Foreskin melanocyte (primary cell): ENCODE measurements at places on chromosomes 2 and 18.
A peak's percentile ranks its signal among the peaks of the same experiment; 100 is the strongest.

DNA sequence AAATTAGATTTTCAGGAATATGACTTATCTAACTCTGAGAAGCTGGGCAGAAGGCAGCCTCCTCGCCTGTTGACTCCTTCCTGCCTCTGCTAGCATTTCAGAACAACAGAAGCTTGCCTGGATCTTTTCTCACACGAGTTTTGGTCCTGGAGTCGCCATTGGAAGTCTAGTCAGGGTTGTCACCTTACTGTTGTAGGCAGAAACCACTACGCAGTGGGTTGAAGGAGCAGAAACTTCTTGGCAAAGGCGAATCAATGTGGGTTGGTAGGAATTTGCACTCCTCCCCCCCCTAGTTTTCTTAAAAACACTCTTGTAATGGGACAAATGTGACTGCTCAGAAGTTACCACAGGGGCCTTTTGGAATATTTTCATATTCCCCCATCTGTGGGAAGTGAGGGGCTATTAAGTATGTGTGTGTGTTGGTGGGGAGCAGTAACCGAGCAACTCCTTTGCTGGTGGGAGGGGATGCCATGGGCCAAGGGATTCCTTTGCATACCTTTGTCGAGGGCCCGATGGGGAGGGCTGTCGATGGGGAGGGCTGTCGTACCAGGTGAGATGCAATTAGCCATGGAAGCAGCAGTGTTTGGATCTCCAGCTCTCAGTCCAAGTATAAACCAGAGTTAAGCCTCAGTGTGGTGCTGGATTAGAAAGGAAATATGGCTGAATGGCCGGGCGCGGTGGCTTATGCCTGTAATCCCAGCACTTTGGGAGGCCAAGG, 117.4 kb downstream of the FMNL2 start:
- DNase-seq, result no peak

DNA sequence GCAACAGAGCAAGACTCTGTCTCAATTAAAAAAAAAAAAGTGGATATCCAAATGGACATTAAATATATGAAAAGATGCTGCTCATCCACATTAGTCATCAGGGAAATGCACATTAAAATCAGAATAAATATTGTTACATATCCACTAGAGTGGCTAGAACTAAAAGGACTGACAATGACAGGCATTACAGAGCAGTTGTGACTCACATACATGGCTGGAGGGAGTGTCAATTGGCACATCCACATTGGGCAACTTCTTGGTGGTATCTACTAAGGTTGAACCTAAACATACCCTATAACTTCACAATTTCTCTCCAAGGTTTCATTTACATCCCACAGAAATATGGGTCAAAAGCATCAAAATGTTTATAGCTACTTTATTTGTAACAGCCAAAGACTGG, 14.0 kb upstream of the DNER start:
- DNase-seq, result no peak

GRCh38 chr2:13758412-13758811, 874.1 kb upstream of the LRATD1 start:
- DNase-seq, result no peak

DNA sequence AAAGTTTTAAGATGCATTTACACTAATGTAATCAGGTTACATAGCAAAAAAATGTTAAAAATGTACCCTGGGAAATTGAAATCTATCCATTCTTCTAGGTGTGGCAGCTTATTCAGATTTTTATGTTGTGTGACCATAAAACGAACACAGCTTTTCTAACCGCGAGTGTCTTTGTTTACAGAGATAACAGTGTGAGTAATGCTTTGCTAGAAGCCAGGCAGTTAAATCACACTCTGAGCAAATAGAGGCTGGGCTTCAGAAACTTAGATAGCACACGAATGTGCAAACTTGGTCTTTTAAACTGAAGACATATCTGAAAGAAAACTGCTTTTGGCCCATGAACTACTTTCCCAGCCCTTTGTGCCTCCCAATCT, 116.1 kb downstream of the SPTBN1 start:
- no peak for DNase-seq

- no peak for DNase-seq
Observed at GRCh38 chr18:51069885-51070284, 39.9 kb downstream of the SMAD4 start.

DNA sequence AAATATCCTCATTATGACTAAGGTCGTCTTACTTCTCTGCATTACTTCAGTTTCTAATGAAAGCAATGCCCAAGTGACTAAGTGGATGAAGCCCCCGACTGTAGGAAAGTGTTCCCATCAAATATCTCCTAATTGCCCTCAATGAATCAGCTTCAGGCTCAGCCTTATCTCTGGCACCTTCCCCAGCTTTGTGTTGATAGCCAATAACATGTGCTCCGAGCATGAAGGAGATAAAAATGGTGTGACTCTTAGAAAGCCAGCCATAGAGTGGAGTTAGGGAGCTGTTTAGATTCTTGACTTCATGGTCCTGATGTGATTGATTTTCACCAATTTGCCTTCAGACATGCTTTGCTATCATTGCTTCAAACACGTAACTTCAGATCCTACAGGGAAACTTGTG, 339.2 kb upstream of the NRP2 start:
- DNase-seq, result no peak

- DNase-seq, result no peak
Observed at GRCh38 chr2:28053597-28053996, 163.1 kb downstream of the BABAM2 start.

GRCh38 chr2:128195435-128195984, 104.5 kb downstream of the UGGT1 start:
- DNase-seq, result no peak

- DNase-seq, result no peak
Observed at GRCh38 chr2:10083692-10084211, 3.5 kb upstream of the CYS1 start.

DNA sequence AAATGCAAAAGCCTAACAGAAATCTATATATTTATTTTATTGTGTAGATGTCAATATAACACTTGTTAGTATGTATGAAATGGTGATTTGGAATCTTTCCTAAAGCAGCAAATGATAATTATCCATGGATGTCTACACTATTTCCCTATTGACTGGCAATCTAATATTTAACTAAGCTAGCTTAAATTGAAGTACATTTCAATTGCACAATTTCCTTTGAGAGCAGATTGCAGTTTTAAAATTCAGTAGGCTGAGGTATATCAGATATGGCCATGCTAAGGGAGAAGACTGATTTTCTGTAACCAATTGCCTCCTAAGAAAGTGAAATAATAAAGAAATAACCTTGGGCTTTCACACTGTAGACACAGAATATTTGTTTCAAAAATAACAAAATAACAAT, 90.1 kb upstream of the KCNJ3 start:
- no peak for DNase-seq

DNA sequence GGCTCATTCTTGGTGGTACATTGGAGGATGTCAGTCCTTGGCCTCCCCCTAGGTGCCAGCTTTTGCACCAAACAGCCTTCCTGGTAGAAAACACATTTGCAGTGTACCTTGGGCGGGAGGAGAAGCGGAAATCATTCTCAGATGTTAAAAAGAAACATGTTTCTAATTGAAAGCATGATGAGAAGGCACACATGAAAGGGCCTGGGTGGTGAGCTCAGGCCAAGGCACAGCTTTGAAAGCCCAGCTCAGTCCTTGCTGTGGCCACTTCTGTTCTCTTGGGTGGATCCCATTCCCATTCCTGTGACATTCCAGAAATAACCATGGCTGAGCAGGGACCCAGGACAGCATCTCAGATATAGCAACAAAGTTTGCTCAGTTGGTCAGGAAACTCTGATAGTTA, 71.5 kb downstream of the LTBP1 start:
- no peak for DNase-seq

- no peak for DNase-seq
Observed at GRCh38 chr18:13973061-13973575, 57.8 kb upstream of the MC2R start.

- DNase-seq, result no peak
Observed at GRCh38 chr2:215411941-215412743, 23.7 kb downstream of the FN1 start.

GRCh38 chr18:76397631-76398030, 97.4 kb downstream of the ZNF516 start:
- DNase-seq, result no peak

- no peak for DNase-seq
Observed at GRCh38 chr18:13070460-13070859, 79.3 kb downstream of the CEP192 start.

GRCh38 chr18:31162825-31163435, at the start of gene DSC1:
Gene DSC1 (minus strand): TSS chr18:31162856. CDS start chr18:31162594, 262 bp downstream.
- DNase-seq, result no peak

DNA sequence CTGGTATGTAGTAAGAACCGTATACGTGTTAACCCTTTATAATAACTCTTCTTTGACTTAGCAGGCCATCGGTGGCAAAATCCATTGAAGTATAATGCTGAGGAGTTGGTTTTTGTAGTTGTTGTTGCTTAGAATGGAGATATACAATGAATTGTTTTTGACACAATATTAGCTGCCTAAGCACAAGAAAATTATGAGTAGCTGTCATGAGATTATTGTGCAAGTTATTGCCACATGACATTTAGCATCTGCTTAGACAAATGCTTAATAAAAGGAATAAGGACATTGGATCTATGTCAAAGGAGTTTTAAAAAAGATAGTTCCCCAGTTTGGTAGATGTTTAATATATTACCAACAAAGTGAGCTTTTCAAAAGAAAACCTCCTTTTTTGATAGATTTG, 59.9 kb downstream of the ABCB11 start:
- DNase-seq, result no peak

DNA sequence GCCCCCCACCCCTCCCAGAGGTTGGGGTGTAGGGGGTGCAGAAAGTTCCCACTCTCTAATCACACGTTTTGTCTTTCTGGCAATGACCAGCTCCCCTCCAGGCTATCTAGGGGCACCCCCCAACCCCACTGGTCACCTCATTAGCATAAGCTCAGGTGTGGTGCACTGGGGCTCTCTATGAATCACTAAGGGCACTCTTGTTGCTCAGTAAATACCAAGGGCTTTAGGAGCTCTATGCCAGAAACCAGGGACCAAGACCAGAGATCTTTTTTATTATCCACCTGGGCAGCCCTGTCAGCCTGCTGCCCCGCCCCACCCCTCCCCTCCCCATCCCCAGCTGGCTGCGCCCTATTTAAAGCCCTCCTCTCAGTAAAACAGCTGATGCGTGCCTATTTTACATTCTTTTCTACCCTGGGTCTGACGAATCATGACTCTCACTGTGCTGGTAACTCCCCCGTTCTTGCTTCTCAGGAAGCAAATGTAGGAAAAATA, 24.3 kb downstream of the NCK2 start:
- DNase-seq, result no peak

- no peak for DNase-seq
Observed at GRCh38 chr2:207498427-207498826, 31.3 kb upstream of the CREB1 start.

DNA sequence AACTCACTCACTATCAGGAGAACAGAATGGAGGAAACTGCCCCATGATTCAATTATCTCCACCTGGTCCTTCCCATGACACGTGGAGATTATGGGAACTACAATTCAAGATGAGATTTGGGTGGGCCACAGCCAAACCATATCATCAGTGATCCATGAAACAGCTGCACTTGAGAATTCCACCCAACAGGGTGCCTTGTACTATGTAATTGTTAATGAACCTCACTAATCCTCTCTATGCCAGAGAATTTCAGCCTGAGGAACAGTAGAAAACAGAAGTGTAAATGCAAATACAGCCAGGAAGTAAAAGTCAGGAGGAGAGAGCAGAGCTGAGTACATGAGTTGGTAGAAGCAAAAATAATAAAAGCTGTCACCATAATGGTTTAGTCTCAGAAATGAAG, 261.4 kb downstream of the EPHA4 start:
- no peak for DNase-seq

DNA sequence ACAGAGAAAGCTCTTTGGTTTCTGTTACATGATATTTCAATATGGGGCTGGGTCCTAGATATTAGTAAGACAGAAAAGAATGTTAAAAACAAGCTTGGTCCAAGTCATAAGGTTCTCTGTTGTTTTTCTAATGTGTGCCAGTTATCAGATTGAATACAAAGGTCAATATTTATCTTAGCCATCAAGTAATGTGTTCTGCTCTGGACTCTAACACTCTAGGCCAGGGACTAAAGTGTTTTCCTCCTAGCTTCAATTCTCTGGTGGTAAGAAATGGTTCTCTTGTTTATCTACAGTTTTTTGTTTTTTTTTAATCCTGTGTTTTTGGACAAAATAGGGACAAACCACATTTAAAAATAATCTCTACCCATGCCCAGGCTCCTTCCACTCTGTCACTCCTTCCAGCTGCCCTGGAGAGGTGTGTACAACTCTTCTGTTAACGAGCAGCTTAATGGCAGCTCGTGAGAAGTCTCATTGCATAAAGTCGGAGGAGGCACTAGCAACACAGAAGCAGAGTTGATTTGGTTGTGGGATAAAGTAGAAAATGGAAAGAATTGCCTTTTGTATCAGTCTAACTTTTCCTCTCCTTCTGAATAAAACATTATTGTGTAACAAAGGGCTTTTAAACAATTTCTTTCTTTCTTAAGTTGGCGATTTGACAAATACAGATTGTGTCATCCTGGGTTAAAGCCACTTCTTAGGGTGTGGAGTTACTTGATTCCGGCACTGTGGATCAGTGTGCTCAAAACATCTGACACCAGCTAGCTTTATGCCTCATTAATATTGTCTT, 8.0 kb upstream of the SESTD1 start:
- DNase-seq, result peak; percentile 82

DNA sequence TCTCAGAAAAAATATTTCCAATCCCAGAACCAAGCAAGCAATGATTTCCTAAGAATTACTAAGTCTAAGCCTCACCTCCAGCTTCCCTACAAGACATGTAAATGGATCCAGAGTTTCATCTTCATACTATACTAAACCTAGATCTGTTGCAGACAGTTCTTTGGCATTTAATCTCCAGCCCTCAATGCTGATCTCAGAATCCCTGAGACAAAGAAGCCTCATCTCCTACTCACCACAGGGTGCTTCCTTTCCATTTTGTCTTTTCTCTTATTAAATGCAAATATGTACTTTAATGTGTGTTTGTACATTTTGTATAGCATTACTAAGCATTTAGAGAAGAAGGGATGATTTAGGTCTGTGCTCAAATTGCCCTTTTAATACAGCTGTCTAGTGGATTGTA, 954.9 kb downstream of the TDRD15 start:
- no peak for DNase-seq

- peak; percentile 85 for DNase-seq
Observed at GRCh38 chr2:7007846-7008741, 90.9 kb downstream of the RNF144A start.

DNA sequence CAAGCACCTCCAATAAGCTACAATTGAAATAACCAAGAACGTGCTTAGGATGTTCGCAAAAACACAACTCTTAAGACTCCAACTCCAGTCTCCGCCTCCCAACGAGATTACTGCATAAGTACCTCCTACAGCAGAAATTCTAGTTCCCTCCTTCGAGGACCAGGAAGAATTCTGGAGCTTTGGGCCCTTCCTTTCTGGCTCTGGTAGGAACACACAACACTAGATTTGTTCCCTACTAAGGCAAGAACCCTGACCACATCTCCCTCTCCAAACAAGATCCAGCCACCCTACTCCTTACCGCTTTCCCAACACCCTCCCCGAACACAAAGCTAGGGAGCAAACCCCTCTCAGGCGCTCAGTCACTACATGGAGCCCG, 721 bp downstream of the ADAM17 start:
- DNase-seq, result peak; percentile 75

DNA sequence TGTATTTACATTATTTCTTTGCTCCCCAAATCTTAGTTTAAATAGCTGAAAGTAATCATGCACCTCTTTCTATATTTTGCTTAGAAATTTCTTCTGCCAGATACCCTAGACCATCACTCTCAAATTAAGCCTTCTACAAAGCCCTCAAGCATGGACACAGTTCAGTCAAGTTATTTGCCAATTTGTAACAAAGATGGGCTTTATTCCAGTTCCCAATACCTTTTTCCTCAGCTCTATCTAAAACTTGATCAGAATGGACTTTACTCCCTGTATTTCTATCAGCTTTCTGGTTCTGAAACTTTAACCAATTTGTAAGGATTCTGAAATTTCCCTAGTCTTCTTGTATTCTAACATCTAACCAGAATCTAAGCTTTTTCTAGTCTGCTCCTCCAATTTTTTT, 56.6 kb downstream of the SYT4 start:
- DNase-seq, result no peak
